Stimulated activated CD8-positive, alpha-beta memory T cell treated with anti-CD3 and anti-CD28 coated beads, Interleukin-7, amount 100 ng/mL, for 1 hour (primary cell): ENCODE measurements at places on chromosomes 5 and 9.

GRCh38 chr5:52693280-52693679 is 94.4 kb upstream of the ITGA1 start:
- no peak for DNase-seq

- DNase-seq: no peak
Observed at GRCh38 chr5:111932628-111933027, 175.6 kb upstream of the NREP start.

DNA sequence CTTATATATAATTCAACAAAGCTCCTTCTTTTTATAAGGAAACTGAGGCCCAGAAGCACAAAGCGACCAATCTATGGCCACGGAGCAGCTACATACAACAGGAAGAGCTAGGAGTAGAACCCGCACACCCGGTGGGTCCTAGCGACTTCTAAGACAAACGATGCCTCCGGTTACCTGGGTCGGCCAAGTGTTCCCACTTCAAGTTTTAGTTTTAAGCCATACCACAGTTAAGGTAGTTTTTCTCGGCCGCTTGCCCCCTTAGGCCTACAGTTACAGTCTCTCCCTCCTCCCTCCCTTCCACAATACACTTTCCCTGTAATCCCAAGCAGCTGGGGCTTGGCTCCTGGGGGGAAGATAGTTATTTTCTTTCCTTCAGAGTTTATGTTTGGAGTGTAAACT is 533 bp downstream of the SREK1IP1 start:
- no peak for DNase-seq

GRCh38 chr9:131335368-131335755 is 45.8 kb downstream of the PLPP7 start:
- DNase-seq: no peak

DNA sequence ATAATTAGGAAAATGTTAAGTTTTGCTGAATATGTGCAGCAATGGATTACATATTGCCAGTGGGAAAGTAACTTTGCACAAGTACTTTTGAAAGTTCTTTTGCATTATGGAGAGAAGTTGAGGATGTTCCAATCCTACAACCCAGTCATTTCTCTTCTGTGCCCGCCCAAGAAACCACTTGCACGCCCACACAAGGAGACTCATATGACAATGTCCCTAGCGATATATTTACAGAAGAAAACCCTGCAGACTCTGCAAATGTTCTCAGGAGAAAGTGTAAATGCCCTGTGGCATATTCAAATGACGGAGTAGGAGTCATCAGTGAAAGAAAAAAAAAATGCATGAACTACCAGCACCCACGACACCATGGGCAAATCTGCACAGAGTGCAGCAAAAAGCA is 356.5 kb downstream of the CTNND2 start:
- no peak for DNase-seq

- DNase-seq: no peak
Observed at GRCh38 chr5:141490271-141490670, 1.4 kb downstream of the PCDHGC5 start.
